Hematopoietic multipotent progenitor cell treated with erythropoietin and hydrocortisone succinate and interleukin-3 and kit ligand, for 6 days (in vitro differentiated cells): ENCODE measurements at places on chromosomes 5 and 9.

GRCh38 chr9:78928625-78929405 lies 631.9 kb downstream of the PSAT1 start:
- DNase-seq: no peak

GRCh38 chr5:134527961-134528424 lies 2.5 kb downstream of the JADE2 start:
- DNase-seq: no peak

DNA sequence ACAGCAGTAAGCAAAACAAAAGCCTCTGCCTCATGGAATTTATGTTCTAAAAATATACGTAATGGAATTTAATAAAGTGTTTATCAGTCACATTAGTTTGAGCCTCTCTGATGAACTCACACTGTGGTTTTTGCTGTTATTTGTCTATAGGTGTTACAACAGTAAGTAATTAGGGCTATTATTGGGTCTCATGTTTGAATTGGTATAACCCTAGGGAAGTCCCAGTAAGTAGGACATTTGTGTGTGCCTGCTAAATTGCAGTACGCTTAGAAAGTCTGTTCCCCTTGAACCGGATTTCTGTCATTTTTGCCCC lies 197.6 kb downstream of the NR3C1 start:
- DNase-seq: no peak

DNA sequence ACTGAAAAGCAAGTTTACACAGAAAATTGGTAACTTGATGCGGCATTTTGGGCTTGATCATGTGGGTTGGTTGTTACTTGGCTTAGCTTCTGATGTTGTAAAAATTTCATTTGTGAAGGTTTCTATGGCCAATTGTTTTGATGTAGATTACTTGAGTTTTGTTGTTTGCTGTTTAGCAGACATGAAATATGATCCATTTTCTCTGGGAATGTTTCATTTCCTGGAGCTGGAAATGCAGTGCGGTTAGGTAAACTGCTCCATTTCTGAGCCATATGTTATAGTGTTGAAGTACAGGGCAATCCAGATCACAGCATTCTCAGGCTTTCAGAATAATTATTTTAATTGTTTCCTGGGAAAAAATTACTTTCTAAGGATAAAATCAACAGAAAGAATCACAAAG lies 396.9 kb downstream of the ENC1 start:
- no peak for DNase-seq

DNA sequence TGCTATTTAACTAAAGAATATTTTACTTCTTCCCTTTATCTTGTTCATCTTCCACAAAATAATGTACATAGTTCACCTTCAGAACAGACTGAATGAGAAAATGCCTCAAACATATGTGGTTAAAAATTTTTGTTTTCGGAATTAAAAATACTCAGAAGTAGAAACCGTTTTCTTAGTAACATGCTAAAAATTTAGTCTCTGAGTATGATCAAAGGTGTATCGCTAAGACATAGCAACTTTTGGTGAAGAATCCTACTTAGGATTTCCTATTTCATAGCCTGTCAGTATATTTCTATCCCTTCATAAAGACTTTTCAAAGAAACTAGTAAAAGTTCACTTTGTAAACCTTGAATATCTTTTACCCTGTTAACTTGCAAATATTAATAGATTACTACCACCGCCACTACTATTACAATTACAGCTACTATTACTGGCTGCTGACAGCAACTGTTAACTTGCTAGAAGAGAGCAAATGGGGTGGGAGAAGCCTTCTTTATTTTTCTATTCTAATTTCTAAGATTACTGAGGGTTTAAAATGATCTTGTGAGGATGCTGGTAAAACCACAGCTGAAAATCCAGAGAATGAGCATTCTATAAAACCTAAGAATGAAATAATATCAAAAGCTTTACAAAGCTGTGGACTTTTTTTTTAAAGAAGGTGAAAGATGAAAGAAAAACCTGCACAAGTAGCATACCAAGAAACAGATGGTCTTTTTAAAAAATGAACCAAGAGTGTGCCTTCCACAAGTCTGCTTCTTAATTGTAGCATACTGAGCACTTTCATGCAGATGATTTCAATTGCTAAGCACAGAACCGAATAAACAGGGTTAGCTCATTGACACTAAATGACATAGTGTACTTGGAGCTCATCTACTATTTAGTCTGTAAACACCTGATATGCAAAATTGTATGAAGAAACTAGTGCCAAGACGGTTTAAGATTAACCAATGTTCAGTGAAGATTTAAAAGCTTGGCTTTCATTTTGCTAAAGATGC lies 246.3 kb upstream of the EFNA5 start:
- no peak for DNase-seq

GRCh38 chr5:75545131-75545530 lies 33.4 kb downstream of the POLK start:
- DNase-seq: no peak
